ENCODE measurements at places on chromosomes 6 and 20.

GRCh38 chr6:166341977-166342348, 382 bp downstream of the SFT2D1 start:
- DNase-seq, result no peak

- no peak for DNase-seq
Measured at GRCh38 chr6:81747327-81747726, 5.2 kb downstream of the TENT5A start.

GRCh38 chr6:16855460-16855859, 94.2 kb upstream of the ATXN1 start:
- DNase-seq, result no peak

DNA sequence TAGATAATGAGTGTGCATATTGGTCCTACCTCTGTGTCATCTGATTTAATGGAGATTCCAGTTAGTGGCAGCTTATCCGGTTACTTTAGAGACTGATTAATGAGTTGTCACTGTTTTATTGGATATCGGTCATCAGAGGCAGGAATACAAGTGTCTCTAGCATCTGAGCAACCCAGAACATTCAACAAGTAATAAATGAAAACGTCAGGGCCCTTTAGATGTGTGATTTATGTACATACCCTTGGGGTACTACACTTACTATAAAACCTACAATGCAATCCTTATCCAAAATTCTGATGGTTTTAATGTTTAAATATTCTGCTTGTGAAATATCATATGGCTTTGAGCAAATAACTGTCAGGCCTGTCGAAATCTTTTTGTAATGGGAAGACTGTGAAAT, 1117.9 kb upstream of the FLRT3 start:
- no peak for DNase-seq

DNA sequence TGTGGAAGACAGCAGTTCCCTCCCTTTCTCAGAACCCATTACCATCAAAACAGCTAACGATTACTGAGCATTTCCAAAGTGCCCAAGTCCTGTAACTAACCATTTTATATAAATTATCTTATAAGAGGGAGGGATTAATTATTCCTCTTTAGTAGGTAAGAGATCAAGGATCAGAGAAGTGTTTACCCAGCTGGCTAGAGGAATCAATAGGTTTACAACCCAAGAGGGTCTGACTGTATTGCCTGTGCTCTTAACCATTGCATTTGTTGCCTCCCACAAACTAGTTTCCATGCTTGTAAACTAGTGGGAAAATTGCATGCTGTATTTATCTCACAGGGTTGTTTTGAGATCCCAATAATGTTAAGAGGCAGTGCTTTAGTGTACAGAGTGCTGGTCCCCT, 3.7 kb upstream of the DBNDD2 start:
- DNase-seq, result peak; percentile 42

GRCh38 chr20:36214684-36215256, 21.5 kb upstream of the AAR2 start:
- DNase-seq, result peak; percentile 16

GRCh38 chr6:162173466-162173865, 554.1 kb downstream of the PRKN start:
- no peak for DNase-seq

DNA sequence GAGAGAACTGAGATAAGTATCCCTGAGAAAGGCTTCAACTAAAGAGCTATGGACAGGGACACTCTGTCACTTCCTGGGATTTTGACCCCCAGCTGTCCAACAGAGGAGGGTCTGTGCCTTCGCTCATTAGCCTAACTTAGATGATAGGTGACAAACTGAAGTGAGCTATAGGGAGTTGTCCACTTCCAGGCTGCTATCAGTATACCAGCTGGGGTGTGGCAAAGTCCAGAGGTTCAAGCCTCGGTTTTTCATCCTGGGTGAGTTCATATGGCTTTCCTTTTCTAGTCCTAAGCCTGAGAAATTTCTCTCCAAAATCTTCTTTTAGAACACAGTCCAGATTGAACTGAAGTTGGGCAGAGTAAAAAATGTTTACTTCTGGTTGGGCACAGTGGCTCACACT, 5.9 kb upstream of the PAQR8 start:
- no peak for DNase-seq

GRCh38 chr6:43290339-43290904, 7.6 kb upstream of the SLC22A7 start:
- no peak for DNase-seq

DNA sequence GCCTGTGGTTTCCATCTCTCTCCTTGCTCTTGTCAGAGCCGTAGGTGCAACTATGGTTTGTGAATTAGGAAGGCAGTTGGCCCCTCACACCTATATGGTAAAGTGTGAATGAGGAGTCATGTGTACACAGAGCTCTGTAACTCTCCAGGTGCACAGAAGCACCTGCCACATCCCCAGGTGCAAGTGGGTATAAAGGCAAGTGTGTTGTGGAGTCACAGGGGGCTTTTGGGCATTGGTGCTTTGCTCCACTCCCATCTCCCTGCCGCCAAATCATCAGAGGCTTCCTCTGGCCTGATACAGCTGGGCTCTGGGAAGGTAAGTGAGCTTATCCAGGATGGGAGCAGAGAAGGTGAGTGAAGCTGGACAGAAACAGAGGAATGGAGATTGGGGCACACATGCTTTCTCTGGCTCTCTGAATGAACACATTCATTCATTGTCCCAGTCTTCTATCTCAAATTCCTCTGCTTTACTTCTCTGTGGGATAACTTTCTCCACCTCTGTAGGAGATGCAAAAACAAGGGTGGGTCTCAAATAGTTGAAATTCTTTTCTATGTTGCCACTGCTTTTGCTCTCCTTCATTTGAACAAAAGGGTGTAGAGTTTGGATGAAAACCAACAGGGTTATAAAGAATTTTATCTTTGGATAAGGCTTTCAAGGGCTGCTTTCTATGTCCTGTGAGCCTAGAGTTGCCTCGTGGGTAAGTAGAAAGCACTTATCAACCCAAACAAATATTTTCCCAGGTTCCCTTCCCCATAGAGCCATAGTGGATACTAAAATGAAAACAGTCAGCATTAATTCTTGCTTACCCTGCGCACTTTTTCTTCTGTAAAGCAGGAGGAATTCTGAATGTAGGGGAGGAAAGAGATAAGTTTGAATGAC, 45.0 kb upstream of the RIPOR2 start:
- peak; percentile 94 for DNase-seq

DNA sequence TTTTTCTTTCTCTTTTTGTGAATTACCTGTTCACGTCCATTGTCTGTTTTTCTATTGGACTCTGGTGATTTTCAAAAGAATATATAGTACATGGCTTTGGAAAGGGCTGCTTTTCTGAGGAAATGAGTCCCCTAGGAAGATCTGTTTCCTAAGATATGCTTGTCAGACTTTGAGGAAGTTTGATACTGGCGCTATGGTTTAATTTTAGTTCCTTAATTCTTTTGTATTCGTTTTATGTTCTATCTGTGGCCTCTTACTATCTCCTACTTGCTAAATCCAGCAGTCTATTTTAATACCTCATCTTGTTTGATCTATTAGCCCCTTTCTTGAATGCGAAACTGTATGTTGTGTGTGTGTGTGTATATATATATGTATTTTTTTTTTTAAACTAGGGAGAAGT, 101.9 kb downstream of the LIN28B start:
- DNase-seq, result no peak
